ENCODE measurements at places on chromosomes 5 and 9. TPM values are rescaled to one million over a fixed set of nuclear protein-coding genes. Genes with fewer than 3 reads are reported as not detected.

Gene PPP3R2
- not detected for polyA plus RNA-seq

GRCh38 chr5:60820593-60821487 is 23.2 kb downstream of the ELOVL7 start:
- no peak for DNase-seq

- no peak for DNase-seq
These were observed 45.7 kb downstream of the LRSAM1 start for GRCh38 chr9:127496974-127497373.

Gene FGF10
- not detected for polyA plus RNA-seq

Gene NR2F1
- not detected for polyA plus RNA-seq

DNA sequence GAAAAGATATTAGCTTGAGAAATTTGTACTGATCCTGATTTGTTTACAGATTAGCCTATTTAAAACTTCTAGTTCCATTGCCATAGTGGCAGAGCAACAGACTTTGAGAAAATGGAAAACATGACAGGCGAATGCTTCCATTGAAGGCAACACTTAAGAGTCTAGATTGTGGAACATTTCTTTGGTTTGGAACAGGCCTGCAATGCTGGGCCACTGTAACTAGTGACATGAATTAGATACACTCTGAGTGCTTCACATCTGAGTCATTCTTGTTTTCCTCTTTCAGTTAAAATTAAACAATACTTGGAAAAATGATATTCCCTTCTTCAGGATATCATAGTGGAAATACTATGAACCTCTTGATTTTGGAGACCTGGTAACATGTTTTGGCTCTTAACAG is 453.6 kb upstream of the TUSC1 start:
- no peak for DNase-seq

Gene PCDHA9
- polyA plus RNA-seq = 0.01 TPM

Gene AHRR
- polyA plus RNA-seq = 0.24 TPM

- no peak for DNase-seq
These were observed 24.9 kb downstream of the FRMPD1 start for GRCh38 chr9:37675661-37676060.
